H7 (cell line): ENCODE measurements at places on chromosomes 11 and 22. TPM values are rescaled to one million over a fixed set of nuclear protein-coding genes. Genes with fewer than 3 reads are reported as not detected.

The IL18BP gene
- total RNA-seq, result 3.1 and 4.5 TPM in 2 replicates

DNA sequence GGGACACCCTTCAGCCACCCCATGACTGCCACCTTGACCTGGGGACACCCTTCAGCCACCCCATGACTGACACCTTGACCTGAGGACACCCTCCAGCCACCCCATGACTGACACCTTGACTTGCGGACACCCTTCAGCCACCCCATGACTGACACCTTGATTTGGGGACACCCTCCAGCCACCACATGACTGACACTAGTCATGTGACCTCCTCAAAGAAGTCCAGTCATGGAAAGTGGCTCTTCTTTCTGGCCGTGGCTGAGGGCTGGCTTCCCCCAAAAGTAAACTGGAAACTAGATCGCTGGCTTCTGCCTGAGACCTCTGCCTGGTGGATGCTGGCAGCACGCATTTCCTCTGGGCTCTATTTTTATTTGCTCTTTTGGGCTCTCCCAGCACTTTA is 28.4 kb downstream of the ARFGAP2 start:
- DNase-seq, result no peak

- DNase-seq, result peak; percentile 87
These were observed 47.2 kb upstream of the SYT7 start for GRCh38 chr11:61627850-61628661.

The KRTAP5-11 gene
- 0.92 TPM in 1 of 2 replicates, not detected in the other for total RNA-seq

The PRR5L gene
- total RNA-seq, result 5.8 and 6.9 TPM in 2 replicates

GRCh38 chr11:111097191-111097590 is 148.3 kb upstream of the POU2AF2 start:
- no peak for DNase-seq

GRCh38 chr22:48350456-48350855 is 1477.2 kb downstream of the BRD1 start:
- peak; percentile 37 for DNase-seq

GRCh38 chr11:125138966-125139365 is 25.6 kb upstream of the PKNOX2 start:
- no peak for DNase-seq

DNA sequence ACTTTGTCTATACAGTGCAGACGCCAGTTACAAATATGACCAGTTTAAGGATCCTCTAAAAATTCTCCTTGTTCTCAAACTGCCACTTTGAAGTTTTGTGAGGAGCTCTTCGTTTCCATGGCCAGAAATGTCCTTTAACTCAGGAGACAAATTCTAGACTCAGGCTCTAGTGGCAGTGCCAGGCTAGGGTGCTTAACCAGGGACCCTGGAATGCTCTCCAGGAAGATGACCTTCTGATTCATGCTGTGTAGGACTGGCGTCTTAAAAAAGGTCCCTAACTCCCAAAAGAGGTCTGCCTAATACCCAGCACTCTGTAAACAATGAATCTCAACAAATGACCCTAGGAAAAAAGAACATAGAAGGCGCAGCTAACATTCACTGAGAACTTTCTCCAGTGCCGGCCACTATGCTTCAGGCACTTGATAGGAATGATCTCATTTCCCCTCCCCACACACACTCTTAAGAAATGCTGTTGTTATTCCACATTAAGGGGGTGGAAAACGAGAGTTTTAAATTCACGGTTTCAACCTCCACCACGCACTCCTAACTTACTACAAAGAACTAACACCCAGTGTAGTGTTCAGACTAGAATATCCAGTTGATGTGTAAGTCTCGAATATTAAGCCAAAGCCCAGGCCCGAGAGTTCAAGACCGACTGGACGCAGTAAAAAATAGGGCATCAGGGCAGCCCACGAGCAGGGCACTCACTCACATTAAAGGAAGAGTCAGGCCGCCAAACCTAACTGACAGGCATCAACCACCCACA is 747 bp downstream of the NXF1 start:
- no peak for DNase-seq

DNA sequence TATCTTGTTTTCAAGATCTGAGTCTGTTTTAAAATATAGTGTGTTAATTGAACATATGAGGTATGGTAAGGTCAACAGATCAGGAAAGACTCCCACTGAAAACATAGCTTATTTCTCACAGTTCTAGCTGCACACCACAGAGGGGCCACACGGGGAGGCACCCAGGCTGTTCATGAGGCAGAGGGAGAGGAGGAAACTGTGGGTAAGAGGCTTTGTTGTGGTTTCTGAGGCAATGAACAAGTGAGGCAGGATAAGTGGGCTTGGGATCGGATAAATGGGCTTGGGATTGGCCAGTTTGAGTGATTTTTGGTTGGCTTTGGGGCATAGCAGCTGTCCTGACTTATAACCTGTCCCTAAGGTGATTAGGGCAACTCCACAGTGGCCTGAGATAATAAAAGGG is 242.1 kb downstream of the LUZP2 start:
- DNase-seq, result no peak

DNA sequence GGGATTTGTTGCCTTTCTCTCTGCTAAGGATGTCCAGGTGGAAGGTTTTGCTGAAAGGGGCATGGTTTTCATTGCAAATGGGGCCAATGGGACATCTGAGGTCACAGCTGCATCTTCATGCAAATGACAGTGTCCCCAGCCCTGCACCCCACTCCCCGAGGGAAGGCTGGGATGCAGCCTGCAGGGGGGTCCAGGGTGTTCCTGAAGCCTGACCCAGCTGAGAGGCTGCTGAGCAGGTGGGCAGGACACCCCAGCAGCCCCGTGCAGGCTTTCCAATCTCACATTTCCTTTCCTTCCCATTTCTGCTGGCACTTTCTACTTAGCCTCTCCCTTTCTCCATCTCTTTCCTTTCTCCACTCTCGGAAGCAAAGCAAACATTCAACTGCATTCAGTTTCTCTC is 78.3 kb downstream of the SCN3B start:
- DNase-seq, result peak; percentile 52

GRCh38 chr22:22855617-22856308 is 31.9 kb upstream of the IGLL5 start:
- DNase-seq, result peak; percentile 80

The CNTF gene
- 0.26 and 0.73 TPM in 2 replicates for total RNA-seq

- DNase-seq, result no peak
These were observed 29.3 kb downstream of the ZBTB16 start for GRCh38 chr11:114088836-114089235.

DNA sequence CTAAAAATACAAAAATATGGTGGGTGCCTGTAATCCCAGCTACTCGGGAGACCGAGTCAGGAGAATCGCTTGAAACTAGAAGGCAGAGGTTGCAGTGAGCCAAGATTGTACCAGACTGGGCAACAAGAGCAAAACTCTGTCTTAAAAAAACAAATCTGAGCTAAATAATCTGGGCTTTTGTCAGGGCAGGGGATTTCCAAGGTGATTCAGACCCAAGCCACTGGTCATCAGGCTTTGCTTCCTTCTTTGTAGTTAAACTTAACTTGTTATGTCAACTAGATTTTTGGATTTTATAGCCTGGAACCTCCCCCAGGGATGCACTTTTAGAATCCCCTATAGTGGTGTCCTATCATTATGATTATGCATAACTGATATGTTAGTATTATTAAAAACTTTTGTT is 27.0 kb upstream of the SLC22A8 start:
- no peak for DNase-seq
